IPS-NIHi11 (cell line): ENCODE measurements at places on chromosomes 13 and 19.

DNA sequence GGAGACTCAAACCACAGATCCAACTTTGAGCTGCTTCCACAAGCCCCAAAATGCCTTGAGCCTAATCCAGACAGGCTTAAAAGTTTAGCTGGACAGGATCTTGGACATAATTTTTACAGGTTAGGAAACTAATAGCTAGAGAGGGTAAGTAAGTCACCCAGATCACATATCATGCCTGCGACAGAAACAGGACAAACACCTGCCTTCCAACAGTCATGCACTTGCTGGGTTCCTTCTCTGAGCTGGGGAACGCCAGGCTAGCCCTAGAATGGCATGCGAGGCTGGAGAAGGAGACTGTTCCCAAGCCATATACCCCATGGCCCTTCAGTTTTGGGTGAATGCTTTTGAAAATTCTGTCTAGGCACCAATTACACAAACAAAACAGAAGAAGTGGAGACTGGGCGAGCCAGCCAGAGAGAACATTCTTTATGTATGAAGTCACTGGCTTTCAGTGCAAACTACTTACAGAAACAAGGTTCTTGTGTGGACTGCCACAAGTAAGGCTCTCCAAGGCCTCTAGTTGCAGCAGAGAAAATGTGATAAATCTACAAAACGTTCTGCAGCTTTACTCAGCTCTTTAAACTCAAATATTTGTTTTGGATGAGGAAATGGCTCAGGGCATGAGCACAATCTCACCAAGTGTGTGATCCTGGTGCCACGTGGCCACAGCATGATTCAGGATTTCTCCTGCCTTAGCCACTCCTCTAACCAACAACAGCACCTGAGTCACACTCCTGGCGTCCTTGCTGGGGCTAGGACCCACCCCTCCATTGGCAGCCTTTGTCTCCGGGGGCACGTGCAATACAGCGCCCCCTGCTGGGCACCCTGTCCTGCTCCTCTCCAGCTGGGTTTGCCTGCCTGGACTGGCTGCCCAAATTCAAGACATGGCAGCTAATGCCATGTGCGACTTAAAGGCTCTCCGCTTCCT lies 73.4 kb upstream of the UBL3 start:
- DNase-seq: peak; percentile 93

DNA sequence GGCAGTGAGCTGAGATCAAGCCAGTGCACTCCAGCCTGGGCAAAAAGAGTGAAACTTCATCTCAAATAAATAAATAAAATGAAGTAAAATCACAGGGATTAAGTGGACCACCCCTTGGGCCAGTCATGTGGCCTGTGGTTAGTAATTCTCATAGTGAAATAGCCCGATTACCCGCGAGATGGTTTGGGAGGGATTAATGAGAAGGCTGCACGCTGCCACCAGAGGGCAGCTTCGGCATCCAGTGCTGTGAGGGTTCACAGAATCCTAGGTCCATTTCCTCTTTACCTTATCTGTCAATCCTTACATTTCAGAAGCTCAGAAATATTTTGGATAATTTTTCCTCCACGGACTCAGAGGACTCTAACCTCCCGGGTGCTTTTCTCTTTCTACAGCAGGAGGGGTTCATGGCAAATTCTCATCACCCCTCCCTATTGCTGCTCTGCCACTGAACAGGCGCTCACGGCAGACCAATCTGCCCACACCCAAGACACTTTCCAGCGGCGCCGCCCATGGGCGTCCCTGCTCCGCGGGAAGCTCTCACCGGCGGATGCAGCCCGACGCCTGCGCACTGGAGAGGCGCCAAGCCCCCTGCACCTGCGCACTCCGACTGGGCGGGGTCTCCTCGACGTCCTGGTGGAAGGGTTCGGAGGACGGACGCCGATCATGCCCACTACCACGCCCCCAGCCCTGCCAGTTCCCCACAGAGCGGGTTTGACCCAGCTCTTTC lies 11.0 kb downstream of the ZNF835 start:
- DNase-seq: no peak

DNA sequence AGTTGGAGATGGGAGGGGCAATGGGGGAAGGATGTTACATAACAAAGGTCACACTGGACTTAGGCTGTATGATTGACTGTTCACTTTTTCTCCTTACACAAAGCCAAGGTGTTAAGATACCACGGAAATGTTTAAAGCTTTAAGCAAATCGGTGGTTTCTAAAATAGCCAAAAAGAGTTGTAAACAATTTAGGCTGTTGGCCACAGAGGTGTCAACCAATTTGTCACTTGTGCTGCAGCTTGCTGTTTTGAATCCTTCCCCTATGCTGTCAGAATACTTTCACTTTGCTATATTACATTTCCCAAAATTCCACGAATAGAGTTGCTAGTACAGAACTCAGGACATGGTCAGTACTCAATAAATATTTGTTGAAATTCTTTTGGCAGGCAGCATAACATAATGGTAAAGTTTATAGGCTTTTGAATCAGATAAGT lies 149.3 kb downstream of the VWA8 start:
- DNase-seq: no peak

DNA sequence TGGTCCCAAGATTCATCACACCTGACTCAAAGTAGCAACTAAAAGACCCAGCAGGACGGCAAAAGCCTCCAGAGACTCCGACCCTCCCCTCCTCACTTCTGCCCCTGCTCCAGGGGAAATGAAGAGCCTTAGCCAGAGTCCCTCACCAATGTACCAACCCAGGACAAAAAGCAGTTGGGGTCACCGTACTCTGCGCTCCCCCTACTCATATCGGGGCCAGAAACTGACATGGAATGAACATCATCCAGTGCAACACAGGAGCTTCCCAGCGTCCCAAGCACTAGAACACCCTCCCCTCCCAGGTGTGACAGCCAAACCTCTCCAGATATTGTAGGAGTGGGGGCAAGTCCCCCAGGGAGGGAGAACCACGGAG lies 1.7 kb downstream of the EEF2 start:
- no peak for DNase-seq

DNA sequence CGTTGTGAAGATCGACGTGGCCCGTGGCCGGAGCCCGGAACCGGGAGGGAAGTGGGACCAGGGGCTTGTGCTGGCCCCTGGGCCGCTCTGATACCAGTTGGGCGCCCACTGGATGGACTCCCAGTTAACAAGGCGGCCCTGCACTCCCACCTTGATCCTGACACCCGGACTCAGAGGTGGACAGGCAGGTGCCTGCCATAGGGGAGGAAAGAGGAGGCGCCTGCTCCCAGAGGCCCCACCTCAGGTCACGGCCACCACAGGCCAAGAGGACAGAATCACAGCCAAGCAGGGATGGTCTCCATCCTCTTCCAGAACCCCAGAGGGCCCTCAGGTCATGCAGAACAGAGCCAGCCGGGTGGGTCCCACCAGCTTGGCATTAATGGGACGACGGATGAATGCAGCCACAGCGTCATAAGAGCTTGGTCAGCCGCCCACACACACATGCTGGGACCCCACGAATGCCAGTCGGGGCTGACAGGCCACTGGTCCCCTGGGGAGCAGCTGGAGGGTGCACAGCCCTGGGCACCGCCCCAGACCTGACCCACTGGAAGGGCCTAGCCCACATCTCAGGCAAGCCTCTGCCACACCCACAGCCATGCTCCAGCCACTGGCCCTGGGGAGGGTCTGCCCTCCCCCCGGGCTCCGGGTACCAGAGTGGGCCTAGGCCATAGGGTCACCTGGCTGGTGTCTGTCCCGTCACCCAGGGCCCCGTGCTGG lies 9.6 kb upstream of the KLF16 start:
- no peak for DNase-seq

- DNase-seq: peak; percentile 75
These were observed 3.8 kb upstream of the LILRA5 start for GRCh38 chr19:54316746-54317107.

GRCh38 chr19:47580397-47580796 lies 7.4 kb upstream of the ZNF541 start:
- DNase-seq: no peak

- no peak for DNase-seq
These were observed 8.0 kb upstream of the MEDAG start for GRCh38 chr13:30898070-30898469.

DNA sequence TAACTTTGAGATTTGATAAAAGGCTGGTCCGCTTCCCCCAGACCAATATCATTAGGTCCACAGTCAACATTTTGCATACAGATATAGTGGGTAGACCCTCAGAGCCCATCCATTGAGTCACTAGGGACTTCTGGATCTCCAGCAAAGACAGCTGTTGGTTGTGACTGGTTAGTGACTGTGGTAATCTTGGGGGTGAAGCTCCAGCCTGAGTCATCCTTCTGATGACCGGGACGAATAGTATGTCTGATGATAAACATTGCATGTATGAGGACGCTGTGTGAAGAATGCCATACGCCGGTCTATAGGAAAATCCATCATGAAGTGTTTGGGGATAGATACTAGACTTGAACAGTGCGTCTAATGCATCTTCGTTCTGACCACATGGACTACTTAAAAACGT lies 307.0 kb downstream of the UQCRFS1 start:
- DNase-seq: no peak

GRCh38 chr13:92221916-92222315 lies 823.5 kb downstream of the GPC5 start:
- DNase-seq: no peak

DNA sequence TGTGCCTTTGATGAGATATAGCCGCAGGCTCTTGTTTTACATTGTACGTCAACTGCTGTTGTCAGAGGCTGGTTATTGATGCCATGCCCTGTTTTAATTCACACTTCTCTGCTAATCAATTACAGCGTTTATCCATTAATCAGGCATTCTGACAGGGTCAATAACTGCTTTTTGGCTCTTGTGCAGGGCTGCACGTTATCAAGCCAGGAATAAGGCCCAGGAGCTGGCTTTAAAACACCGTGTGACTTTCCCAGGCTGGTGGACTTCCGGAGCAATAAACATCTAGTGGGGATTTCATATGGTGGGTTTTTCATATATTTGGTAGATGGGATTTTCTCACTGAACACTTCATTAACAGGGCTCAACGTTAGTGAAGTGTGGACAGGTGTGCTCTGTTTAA lies 221.7 kb downstream of the TM9SF2 start:
- DNase-seq: no peak

- DNase-seq: no peak
These were observed 1064.3 kb downstream of the DIAPH3 start for GRCh38 chr13:59099182-59099974.

- peak; percentile 87 for DNase-seq
These were observed 10.5 kb upstream of the B3GNT3 start for GRCh38 chr19:17784201-17785008.

DNA sequence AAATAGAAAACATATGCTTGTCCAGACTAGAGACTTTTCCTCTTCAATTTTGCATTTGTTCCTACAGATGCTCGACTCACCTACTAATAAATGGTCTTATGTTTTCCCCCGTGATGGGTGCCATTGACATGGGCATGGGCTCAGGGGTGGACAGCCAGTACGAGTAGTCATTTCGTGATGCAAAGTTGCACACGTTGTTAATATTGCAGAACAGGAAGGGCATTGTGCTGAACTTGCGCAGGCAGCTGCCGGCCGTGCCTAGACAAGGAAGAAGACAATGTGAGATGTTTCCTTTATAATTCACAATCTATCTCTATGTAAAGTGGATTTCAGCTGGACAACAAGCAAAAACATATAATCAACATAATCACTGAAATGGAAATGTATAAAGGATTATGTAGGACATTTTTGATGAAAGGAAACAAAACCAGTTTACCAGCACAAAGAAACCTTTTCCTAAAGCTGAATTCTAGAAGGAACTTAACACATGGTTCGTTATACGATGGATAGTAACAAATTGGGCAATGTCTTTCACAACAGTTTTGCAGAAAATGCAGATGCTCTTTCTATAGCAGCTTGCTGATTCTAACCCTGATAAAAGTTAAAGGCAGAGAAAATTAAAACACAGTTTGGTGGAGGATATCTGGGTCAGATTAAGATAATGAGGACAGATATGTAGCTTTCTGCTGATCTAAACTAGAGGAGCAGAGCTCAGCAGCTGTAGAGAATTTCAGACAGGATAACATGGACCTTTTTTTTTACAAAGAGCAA lies 145.7 kb downstream of the COL4A1 start:
- no peak for DNase-seq

DNA sequence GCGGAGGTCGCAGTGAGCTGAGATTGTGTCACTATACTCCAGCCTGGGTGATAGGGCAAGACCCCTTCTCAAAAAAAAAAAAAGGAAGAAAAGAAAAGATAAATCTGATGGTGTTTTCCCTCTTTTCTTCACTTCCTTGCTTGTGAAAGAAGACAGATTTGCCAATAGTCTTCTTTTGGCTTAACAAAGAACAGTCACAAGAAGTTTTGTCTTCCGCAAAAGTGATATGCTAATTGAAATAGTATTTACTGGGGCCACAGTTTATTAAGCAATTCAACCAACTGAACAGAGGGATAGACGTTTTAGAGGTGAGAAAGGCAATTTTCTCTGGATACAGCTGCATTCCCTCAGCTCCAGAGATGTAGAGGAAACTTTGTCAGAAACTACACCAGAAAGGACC lies 22.9 kb upstream of the PLAUR start:
- no peak for DNase-seq

DNA sequence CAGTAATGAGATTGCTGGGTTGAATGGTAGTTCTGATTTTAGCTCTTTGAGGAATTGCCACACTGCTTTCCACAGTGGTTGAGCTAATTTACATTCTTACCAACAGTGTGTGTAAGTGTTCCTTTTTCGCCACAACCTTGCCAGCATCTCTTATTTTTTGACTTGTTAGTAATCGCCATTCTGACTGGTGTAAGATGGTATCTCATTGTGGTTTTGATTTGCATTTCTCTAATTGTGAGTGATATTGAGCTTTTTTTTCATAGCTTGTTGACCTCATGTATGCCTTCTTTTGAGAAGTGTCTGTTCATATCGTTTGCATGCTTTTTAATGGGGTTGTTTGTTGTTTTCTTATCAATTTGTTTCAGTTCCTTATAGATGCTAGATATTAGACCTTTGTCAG lies 245.0 kb downstream of the MTUS2 start:
- no peak for DNase-seq

DNA sequence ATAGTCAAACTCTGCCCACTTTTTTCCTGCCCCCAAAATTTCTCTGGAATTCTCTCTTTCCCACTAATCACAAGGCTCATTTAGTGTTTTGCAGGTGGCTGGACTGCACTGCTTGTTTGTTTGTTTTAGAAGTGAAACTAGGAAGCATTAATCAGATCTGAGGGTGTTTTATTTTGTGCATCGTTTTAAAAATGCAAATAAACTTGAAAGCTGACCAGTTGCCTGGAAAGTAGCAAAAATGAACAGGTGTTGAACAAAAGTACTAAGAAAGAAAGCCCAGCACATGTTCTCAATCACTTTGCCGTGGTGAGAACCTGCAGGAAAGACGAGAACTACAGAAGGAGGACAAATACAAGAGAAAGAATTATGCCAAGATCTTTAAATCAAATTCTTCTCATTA lies 365.5 kb downstream of the PCDH9 start:
- DNase-seq: no peak

DNA sequence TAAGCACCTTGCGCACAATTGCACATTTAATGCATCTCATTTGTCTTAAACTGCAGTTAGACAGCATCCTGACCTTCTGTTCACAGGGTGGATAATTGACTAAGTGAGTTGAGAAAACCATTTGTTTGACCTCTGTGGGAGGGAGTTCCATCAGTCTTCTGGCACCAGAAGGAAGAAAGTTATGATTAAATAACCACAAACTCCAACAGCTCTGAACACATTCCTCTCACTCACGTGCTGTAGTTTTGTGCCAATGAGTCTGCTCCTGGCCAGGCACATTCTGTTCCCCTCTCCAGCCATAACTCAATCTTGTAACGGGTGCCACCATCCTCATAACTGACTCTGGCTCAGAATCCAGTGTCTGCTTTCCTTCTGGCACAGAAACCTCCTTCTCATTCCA lies 817.2 kb downstream of the SLITRK1 start:
- DNase-seq: peak; percentile 4

GRCh38 chr19:38132781-38133180 lies 91.2 kb downstream of the DPF1 start:
- DNase-seq: no peak
